ENCODE measurements at places on chromosomes 7 and 10.

DNA sequence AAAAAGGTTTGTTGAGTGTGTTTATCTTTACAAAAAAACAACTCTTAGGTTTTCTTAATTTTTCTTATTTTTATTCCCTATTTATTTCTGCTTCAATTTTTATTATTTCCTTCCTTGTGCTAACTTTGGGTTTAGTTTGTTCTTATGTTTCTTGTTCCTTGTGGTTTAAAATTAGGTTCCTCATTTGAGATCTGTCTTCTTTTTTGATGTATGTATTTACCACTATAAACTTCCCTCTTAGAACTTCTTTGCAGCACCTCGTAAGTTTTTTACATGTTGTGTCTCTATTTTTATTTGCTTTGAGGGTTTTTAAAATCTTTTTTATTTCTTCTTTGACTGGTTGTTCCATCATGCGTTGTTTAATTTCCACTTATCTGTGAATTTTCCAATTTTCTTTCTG lies 1217.1 kb upstream of the CELF2 start:
- no peak for DNase-seq

GRCh38 chr10:17272648-17273047 lies 44.6 kb downstream of the VIM start:
- no peak for DNase-seq

- no peak for DNase-seq
Observed at GRCh38 chr10:62640411-62640810, 164.1 kb upstream of the ADO start.

DNA sequence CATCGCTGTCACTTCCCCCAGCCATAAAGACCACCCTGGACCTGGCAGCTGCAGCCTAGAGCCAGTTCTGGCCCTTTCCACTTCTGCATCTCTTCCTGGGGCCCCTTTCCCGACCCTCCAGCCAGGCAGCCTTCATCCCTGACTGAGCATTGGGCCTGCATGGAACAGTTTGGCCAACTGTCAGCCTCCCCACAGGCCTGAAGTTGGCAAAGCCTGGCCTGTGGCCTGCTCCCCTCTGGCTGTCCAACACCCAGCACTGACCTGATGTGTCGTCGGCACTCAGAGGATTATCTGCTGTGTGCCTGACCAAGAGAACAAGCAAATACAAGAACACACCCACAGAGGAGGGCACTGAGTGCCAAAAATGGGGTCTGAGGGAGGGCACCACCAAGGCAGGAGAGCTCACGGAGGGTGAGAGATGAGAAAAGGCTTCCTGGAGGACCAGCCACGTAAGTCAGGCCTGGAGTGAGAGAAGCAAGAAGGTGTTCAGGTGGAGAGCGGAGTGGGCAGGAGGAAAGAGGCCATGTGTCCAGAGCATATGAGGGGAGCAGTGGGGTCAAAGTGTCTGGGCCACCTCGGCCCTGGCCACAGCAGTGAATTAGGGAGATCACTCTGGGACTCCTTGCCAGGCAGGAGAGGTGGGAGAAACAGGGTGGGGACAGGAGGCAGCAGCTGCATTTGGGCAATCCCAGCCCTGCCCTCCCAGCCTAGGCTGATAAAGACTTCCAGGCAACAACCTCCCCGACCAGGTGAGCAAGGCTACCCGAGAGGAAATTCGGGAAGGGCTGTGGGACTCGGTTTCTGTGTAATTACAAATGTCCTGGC lies 4.5 kb downstream of the GPRIN2 start:
- DNase-seq = no peak

DNA sequence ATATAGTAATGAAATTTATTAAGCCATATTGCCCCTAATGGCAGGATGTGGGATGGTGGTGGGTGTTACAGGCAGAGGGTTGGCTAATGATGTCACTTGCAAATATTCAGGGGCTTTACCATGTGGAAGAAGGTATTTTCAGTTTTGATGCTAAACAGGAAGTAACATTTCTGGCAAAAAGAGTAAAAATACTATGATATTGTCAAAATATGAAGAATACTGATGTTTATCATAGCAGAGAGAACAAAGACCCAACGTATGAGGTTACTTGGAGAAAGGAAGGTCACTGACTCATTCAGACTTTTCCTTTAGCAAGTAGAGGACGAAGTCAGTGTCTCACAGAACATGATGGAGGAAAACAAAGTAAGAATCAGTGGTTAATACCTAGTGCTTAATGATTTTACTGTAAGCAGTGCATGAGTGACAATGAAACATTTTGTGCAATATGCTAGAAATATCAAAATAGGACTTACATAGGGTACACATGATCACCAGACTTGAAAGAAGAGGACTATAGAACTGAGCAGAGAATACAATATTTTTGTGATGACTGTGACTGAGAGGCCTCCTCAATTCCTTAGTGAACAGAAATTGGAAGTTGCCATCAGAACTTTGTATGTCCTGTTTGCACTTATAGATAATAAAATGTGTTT lies 89.7 kb upstream of the STEAP4 start:
- DNase-seq = no peak

DNA sequence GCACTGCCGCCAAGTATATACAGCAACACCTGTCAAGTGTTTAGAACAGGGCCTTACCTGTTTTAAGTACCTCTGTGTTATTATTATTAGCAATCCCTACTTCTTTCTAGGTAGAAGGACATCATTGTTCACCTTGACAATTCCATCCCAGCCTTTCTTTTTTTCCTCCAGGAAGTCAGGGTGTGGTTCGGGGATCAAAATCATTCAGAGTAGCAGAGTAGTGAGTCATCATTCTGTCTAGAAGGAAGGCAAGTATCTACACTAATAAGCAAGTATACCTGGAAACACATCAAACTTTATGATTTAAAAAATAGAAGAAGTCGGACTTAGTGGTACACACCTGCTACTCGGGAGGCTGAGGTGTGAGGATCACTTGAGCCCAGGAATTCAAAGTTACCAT lies 25.5 kb upstream of the CAPZA2 start:
- DNase-seq = no peak

All from NCI-H187 treated with DMSO at 0.1 percent for 48 hours (cell line).